ENCODE measurements at places on chromosomes 2 and 18.

DNA sequence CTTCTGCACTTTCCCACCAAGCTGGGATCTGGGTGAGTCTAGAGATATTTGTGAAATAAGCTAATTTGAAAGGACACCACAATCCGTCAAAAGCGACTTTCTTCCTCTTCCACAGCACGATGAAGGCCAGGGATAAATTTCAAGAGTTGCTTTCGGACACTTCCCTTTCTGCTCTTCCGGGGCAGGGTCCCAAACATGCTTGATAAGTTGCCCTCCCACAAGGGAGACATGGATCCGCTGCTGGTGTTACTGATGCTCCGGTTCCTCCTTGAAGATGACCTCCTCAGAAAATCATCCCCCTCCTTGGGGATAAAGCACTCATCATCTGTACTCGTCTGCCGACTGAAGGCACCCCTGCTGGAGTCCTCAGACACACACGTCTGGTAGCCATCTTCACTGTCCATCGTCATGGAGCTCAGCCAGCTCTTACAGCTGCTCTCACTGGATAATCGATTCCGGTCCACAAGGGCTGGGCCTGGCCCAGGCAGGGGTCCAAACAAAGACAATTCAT is 28.2 kb downstream of the CYTIP start:
- no peak for DNase-seq

DNA sequence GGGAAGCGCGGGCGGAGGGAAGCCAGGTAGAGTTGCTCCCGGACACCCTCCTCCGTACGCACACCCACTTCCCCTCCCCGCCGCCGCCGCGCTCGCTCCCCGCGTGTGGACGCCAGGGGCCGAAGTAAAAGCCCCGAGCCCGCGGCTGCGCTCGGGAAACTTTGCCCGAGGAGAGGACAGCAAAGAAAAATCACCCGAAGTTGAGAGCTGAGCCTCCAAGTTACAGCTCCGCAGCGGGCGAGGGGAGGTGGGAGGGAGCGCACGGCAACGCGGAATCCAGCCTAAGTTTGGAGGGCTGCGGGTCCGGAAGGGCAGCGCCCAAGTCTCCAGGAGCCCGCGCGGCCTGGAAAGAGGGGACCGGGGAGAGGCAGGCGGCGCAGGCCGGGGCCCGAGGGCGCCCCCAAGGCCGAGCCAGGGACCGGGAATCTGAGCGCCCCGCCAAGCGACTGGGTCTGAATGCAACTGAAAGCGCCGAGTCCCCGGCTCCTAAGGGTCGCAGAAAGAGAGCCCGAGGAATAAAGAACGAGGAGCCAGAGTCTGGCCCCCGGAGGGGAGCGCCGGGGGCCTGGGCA is 706 bp upstream of the BCL11A start:
- no peak for DNase-seq

- no peak for DNase-seq
Measured at GRCh38 chr2:29347774-29348461, 232.7 kb downstream of the CLIP4 start.

DNA sequence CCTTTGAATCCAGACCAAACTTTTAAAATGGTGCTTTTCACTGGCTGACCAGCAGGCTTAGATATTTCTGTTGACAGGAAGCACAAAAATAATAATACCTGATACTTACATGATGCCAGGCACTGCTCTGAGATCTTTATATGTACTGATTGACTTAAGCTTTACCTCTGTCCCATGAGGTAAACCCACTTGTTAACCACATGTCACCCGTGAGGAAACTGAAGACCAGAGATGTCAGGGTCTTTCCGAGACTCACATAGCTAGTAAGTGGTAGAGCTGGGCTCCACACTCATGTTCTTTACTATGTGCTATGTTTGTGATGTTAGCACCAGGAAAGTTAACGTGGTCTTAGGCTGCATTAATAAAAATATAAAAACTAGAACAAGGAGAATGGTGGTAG is 297.7 kb downstream of the PLCL1 start:
- DNase-seq: no peak

DNA sequence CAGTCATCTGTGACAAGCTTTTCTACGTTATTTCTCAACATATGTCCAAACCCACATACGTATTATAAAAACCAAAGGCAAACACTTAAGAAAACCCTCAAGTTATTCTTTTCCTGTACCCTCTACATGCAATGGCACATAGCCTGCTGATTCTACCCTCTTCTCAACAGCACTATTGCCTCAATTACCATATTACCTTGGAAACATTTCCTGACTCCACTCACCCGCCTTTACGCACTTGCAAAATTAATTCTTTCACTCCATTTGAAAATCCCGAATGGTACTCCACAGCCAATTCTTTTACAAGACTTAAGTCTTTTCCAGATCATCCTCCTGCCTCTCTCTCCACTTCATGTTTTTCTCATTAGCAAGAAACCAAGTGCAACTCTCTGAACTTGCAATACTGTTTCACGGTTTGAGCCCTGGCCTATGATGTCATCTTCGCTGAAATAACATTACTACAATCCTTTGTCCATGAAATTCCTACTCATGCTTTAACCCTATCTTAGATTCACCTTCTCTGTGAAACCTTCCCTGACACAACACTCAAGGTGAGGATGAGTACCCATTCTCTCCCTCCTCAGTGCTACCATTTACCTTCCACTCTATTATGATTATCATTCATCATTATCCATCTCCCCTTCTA is 29.0 kb downstream of the SESTD1 start:
- no peak for DNase-seq

DNA sequence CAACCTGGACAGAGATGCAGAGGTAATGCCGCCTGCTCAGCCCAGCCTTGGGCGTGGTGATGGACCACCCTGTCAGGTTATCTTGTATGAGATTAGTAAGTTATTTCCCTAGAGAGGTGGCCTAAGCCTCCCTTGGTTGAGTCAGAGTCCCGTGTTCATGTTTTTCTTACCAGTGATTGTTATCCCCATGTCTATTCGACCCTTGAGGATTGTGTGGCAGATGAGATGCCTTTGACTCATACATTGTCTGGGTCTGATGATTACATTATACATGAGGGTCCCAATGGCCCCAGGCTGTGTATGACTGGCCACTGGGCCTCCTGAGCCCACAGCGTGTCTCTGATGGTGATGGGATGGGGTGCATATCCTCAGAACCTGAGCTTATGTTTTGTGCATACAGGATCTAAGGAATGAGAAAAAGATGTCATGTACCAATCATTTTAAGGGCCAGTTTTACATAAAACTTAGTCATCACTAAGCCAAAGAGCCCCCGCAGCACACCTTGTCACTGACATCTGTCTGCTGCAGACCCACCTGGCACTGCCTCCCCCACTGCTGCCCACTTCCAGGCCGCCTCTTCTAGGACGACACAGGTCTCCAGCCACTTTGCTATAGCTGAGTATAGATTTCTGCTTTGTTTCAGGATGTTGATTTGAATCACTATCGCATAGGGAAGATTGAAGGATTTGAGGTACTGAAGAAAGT is 7.7 kb downstream of the PPP1R7 start:
- DNase-seq: no peak

- DNase-seq: no peak
Measured at GRCh38 chr18:26255695-26256622, 29.7 kb downstream of the TAF4B start.

DNA sequence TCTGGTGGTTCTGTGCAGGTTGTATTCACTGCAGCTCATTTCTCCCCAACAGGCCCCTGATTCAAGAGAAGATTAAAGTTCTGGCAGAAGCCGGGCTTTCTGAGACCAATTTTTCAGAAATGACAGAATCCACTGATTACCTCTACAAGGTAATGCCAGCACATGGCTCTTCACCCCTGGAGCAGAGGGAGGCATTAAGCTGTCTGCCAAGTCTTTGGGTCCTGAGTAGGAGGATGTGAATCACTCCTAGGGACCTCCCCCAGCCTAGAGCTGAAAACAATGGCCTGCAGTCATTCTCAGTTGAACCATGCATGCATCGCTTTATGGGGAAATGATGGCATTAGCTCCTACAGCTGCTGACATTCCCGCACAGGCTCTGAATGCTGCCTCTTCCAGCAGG is 20.5 kb upstream of the RPL37A start:
- DNase-seq: no peak

GRCh38 chr18:51077217-51077616 is 47.2 kb downstream of the SMAD4 start:
- DNase-seq: no peak

GRCh38 chr2:11867926-11868325 is 121.5 kb downstream of the LPIN1 start:
- DNase-seq: no peak

DNA sequence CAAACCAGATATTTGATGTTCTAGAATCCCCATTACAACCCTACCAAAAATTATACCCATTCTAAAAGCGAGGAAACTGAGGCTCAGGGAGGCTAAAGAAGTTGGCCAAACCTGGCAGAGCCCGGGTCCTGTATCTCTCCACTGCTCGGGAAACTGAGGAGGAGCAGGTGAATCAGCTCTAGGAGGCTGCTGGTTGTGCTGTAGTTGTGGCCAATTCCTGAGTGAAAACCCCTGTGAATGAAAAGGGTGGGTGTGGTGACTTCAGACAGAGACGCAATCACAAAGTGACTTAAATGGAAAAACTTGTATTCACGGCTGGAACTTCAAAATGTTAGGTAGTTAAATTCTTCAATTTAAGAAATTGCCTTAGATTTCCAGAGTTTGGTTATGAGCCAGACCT is 105.7 kb upstream of the SEC11C start:
- no peak for DNase-seq

DNA sequence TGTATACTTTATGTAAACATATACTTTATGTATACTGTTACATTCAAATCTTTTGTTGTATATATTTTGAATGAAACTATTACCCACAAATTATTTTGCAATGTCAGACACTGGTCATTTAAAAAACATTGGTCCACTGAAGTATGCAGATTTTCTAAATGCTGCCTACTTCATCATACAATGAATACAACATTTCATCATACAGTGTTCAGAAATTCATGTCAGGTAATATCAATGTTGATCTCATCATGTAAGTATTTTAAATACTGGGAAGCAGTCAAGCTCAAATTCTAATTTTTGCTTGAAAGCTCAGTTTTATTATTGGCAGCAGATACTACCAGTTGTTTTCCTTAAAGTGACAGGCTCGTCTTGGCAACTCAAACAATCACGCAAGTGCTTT is 2.9 kb upstream of the STAT4 start:
- no peak for DNase-seq

GRCh38 chr2:123840016-123840415 is 185.1 kb upstream of the CNTNAP5 start:
- no peak for DNase-seq

DNA sequence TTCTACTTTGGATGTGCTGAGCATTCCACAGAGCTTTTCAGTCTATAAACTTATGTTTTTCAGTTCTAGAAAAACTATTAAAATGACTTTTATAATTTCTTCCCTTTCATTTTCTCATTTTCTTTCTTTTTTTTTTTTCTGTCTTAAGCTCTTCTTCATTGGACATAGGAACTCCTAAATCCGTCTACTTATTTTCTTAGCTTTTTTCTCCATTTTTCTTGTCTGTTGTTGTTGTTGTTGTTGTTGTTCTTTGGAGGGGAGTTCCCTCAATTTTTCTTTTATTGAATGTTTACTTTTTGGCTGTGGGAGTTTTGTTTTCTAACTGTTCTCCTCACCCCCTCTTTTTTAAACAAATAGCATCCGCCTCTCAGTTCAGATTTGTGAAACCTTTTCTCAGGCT is 7.9 kb downstream of the SOCS6 start:
- DNase-seq: no peak
